ENCODE measurements at places on chromosomes 5 and 9.

- DNase-seq = no peak
Measured at GRCh38 chr9:2389404-2389803, 232.2 kb upstream of the VLDLR start.

GRCh38 chr5:173664154-173664526, 47.7 kb upstream of the BOD1 start:
- no peak for DNase-seq

- DNase-seq = no peak
Measured at GRCh38 chr9:82558855-82559630, 503.9 kb downstream of the RASEF start.

DNA sequence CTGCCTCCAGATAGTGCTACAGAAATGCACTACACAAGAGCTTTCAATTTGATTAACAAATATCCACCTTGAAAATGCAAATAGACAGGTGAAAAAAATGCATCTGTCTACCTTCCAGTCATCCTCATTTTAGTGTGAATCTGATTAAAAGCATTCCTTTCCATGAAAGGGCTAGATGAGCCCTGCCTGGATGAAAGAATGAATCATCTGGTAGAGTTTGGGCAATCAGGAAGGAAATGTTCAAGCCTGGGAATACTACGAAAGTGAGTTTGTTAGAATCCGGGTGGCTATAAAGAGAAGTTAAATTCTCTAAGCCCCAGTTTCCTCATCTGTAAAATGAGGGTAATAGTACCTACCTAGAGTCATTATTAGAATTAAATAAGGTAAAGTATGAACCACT, 142.6 kb downstream of the FAM114A2 start:
- DNase-seq = no peak

DNA sequence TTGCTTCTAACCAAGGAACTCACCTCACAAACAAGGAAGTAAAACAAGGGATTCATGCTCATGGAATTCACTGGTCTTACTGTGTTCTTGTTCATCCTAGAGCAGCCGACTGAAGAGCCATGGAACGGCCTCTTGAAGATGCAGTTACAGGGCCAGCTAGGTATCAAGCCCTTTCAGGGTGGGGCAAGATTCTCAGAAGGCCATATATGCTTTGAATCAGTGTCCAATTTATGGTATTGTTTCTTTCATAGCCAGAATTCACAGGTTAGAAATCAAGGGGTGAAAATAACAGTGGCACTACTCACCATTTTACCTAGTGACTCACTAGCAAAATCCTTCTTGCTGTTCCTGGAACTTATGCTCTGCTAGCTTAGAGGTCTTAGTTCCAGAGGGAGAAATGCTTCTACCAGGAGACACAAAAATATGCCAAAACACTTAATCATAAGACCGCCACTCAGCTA, 159.5 kb upstream of the CDH10 start:
- no peak for DNase-seq

DNA sequence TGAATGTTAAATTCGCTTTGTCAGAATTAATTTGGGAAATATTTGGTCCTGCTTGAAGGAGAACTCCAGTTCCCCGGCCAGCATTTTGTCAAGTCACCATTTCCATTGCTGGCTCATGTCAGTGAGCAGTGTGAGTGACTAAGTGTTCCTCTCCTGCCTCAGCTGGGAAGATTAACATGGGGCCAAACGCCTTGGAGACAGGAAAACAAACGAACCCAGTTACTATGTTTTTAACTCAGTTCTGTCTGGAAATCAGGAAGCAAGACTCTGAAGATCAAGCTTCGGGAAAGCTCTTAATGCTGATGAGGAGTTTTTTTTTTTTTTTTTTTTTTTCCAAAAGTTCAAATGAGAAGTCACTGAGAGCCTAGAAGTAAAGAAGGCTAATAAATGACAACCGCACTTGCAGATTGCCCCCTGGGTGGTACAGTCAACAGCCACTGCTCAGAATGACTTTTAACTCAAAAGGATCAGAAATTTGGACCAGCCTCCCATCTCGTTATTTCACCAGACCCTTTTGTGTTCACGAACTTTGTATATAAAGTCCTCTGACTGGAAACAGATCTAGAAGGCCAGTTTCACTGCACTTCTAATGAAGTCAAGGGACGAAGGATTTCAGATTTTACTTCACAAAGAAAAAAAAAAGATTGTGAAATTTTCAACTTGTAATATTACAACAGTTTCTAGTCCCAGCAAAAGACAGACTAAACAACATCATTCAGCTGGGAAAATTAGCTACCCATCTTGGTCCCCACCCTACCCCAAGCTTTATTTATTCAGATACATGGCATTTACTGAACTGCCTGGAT, 121.3 kb downstream of the LHFPL2 start:
- DNase-seq = no peak

All from activated CD8-positive, alpha-beta memory T cell treated with anti-CD3 and anti-CD28 coated beads, Interleukin-2, amount 50 U/mL, for 4 hours (primary cell).